Stimulated activated CD8-positive, alpha-beta memory T cell treated with anti-CD3 and anti-CD28 coated beads, Interleukin-7, amount 100 ng/mL, for 1 hour (primary cell): ENCODE measurements at places on chromosomes 4 and X.

GRCh38 chr4:127006446-127006877 is 626.3 kb upstream of the INTU start:
- no peak for DNase-seq

DNA sequence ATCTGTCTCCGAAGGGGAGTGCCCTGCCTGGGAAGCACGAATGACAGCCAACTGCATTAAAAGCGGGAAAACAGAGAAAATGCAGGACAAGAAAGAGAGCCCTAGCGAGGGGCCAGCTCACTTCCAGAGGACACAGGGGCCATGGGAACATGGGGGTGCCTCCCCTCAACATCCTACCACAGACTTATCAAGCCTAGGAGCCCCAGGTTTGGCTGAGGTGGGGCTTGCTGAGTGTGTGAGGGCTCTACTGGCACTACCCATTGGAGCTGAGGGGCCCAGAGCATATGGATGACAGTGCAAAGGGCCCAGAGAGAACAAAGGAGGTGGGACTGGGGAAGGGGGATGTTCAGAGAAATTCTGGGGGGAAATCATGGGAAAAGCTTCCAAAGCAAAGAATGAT is 101.8 kb downstream of the PJA1 start:
- no peak for DNase-seq

DNA sequence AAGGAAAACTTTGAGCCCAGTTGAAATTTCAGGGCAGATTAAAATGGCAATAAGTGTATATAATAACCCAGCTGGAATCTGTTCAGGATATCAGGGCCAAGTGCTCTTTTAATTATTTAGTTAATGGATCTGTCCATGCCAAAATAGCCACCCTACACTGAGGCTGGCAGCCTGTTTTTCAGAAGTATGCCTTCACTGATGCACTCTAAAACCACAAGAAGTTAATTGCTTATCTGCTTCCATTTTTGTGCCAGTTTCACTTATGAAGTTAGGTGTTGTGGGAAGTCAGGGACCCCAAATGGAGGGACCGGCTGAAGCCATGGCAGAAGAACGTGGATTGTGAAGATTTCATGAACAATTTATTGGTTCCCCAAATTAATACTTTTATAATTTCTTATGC is 960.3 kb downstream of the C4orf33 start:
- no peak for DNase-seq

GRCh38 chr4:27779827-27780226 is 919.2 kb downstream of the STIM2 start:
- DNase-seq: no peak

GRCh38 chr4:87414816-87415215 is 7.6 kb upstream of the NUDT9 start:
- DNase-seq: no peak

GRCh38 chr4:175875993-175876771 is 64.1 kb upstream of the GPM6A start:
- DNase-seq: no peak

- no peak for DNase-seq
Measured at GRCh38 chr4:87975466-87975865, at the start of gene SPP1. TSS of gene SPP1 (plus strand) at chr4:87975714. CDS start at chr4:87976896, 1,182 bp downstream.

DNA sequence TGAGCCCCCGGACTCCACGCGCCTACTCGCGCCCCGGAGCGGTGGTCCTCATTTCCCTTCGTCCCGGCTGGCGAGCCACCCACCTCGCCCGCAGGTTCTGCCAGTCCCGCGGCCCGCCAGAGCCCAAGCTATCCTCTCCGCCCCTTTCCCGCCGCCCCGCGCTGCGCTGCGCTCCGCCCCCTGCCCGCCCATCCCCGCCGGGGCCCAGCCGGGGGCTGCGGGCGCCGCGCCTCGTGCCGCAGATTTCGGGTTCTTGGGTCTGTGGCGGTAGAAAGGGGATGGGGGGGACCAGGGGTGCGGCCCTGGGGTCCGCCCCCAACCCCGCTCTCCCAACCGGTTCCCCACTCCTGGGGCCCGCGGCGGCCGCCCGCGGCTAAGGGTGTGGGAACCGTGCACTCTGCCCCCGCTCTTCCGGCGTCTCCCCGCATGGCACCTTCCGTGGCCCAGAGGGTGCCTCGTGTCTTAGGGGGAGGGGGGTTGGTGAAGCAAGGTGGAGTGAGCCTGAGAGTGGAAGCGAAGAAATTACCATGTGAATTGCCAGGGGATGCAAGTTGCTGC is 650.8 kb upstream of the DIPK2B start:
- DNase-seq: no peak
